Hepatocyte (in vitro differentiated cells): ENCODE measurements at places on chromosomes 1 and 21. TPM values are rescaled to one million over a fixed set of nuclear protein-coding genes. Genes with fewer than 3 reads are reported as not detected.

CNKSR1 gene
- polyA plus RNA-seq, result 31.4 and 38.6 TPM in 2 replicates

DNA sequence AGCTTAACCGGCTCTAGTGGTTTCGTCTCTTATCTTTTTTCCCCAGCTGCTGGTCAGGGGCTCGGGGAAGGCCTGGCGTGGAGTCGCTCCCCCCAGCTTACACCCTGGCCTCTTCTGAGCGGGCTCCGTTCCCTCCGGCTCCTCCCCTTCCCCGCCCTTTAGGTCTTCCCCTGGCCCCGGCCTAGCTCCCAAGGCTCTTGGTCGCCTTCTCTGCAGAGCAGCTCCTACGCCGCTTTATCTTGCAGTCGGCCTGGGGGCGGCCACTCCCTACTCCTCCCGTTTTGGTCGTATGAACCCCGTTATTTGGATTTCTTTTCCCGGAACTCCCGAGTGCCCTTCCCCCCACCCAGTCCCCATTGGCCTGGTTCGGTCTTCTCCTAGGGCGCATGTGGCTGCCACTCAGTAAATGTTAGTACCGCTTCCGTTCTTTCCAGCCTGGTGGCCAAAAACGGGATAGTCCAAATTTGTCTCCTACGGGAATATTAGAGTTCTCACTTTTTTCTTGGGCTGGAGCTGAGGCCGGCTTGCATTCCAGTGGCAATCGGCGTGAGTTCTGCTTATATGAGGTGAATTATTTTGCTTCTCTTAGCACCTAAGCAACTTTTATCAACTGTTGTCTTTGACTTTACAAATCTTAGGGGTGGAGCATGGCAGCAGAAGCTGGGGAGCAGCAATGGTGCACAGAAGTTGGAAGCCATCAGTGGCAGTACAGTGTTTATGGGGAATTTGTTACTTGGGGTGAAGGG is 467 bp downstream of the THRAP3 start:
- DNase-seq, result peak; percentile 89

- no peak for DNase-seq
These were observed 7.9 kb downstream of the USP1 start for GRCh38 chr1:62444701-62445100.

DNA sequence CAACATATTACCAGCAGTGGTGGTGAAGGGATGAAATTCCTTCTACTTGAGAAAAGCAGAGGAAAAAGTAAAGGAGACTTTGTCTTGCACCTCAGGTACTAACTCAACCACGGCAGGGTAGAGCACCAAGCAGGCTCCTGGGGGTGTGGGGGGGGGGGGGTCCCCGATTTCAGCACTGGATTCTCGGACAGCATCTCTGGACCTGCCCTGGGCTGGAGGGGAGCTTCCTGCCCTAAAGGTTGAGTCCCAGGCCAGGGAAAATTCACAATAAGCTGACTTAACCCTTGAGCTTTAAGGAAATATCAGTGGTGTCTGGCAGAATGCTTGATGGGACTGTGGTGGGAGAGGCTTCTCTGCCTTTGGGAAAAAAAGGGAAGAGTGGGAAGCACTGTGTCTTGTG is 233.2 kb upstream of the CXADR start:
- DNase-seq, result no peak

GRCh38 chr21:45836268-45836655 is 145.3 kb upstream of the COL6A1 start:
- no peak for DNase-seq

DNA sequence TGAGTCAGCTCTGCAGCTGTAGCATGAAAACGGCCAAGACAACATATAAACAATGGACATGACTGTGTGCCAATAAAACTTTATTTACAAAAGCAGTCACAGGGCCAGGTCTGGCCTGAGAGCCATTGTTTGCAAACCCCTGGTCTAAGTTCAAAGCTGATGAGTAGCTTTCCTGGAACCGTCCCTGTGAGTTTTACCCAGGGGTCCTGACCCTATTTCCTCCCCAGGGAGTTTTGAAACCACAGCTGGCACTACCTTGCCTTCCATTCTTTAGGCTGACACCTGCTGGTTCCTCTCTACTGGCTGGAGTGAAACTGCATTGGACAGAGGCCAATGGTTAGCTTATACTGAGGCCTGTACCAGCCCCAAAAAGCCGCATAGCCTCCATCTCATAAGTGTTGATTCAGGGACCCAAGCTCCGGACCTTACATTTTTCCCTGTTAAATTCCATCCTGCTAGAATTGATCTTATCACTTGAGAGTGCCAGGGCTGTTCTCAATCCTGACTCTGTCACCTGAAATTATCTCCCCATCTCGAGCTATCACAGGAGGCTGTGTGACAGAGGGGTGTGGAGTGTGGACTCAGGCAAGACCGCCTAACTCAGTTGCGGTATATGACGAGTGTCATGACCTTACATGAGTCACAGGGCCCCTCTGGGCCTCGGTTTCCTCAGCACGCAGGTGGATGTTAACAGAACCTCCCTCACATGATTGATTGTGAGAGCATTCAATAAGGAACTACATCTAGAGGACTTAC is 343.6 kb downstream of the NPHP4 start:
- no peak for DNase-seq

GRCh38 chr1:156428746-156429288 is 59.8 kb downstream of the RHBG start:
- DNase-seq, result no peak

DNA sequence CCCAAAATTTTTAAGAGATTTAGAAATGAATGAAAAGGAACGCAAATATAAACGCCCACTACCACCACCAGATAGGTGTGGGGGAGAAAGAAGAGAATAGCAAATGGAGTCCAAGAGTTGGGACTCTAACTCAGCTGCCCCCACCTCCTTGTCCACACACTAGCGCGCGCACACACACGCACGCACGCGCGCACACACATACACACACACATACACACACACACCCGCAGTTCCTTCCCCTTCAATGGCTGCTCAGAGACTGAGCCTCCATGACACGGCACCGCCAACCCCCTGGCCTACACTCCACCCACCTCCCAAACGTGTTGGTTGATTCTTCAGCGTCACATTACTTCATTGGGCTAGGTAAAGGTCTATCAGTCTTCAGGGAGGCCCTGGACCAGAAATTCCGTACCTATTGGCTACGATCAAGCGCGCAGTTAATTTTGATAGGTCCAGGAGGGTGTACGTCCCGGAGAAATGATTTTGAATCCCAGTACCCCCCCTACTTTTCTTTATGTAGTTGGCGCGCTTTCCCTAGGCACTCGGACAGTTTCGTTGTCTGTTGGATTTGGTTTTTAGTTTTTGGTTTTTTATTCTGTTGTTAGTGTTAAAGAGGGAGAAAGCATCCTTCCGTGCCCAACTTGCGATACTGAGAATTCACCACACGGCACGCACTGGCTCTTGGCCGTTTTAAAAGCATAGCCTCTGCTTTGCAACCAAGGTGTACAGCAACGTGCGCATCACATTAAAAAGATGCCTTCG is at the start of gene ANP32E:
TSS of gene ANP32E (minus strand) at position 261 of the 762 bp plus-strand sequence. CDS start 326 bp downstream, outside the sequence.
- DNase-seq, result peak; percentile 97

- no peak for DNase-seq
These were observed 154.1 kb downstream of the PHTF1 start for GRCh38 chr1:113605146-113605545.

DCDC2B gene
- polyA plus RNA-seq, result 0.17 and 0.96 TPM in 2 replicates

DNA sequence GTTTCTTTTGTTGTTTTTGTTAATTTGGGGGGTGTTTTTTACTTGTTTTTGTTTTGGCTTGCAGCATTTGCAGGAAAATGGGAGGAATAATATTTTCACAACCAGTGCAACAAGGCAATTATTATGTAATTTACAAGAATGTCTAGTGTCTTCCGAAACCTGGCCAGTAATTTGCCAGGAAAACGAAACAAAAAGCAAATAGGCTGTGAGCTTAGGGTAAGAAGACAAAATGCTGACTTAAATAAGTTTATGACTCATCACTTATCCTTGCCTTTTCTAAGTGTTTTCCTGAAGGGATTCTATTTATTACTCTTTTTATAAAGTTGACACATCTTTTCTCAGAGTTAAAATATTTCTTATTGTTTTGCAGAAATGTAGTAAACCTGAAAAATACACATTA is 49.8 kb downstream of the KCNT2 start:
- DNase-seq, result peak; percentile 18

DNA sequence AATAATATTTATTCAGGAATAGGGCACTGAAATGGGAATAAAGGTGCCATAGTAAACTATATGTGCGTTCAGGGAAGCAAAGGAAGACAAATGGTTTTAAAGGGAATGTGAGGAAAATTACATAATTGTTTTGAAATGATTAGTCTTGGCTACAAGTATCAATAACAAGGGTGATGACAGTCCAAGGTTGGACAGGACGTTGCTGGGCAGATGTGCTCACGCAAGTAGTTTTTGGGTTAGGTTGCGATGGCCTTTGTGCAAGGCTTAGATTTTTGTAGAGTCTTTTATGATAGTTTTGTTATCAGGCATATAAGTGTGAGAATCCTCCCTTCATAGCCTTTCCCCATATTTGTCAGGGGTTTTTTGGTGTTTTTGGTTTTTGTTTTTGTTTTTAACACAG is 57.0 kb downstream of the SPATA6 start:
- DNase-seq, result no peak

DNA sequence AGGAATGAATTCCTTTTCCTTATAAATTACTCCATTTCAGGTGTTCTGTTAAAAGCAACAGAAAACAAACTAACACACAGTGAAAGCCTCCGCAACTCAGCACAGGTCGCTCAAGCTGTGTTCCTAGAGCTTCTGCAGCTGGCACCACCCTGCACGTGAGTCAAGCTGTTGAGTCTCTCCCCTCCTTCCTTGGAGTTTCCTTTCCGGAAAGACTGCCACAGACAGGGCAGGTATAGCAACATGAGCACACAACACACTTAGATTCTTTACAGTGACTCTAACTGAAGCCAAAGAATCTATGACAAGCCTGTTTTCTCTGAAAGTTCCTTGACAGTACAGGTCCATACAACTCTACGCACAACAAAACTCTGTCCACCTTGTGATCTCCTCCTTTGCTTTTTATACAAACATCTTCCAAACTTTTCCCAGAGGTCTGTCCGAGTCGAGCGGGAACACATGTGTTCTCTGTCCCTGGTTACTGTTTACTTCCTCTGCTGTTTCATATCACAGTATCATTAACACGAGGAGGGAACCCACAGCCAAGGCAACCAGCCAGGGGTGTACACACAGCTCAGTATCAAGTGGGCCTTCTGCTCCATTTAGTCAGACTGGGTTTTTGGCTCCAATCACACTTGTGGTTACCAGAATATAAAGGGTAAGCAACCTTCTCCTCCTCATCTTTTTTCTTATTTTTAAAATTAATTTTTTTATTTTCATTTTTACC is 38.7 kb upstream of the DESI2 start:
- DNase-seq, result no peak

MROH9 gene
- polyA plus RNA-seq, result 0.15 and 0.22 TPM in 2 replicates

CLDN14 gene
- 0.51 and 2.2 TPM in 2 replicates for polyA plus RNA-seq

GRCh38 chr1:237961754-237962153 is 71.0 kb upstream of the ZP4 start:
- DNase-seq, result no peak

- no peak for DNase-seq
These were observed 5.9 kb downstream of the NBPF1 start for GRCh38 chr1:16607433-16607851.

GRCh38 chr1:39139723-39140360 is 64.7 kb upstream of the MACF1 start:
- DNase-seq, result no peak

GRCh38 chr1:160916666-160917065 is 31.7 kb upstream of the ITLN1 start:
- DNase-seq, result no peak

- DNase-seq, result no peak
These were observed 9.8 kb downstream of the FBLIM1 start for GRCh38 chr1:15768388-15768787.

GRCh38 chr1:53581476-53581875 is 122.3 kb downstream of the DMRTB1 start:
- no peak for DNase-seq

MMEL1 gene
- polyA plus RNA-seq, result 1.8 TPM in 1 of 2 replicates, not detected in the other

GPR52 gene
- polyA plus RNA-seq, result not detected in 2 replicates

DNA sequence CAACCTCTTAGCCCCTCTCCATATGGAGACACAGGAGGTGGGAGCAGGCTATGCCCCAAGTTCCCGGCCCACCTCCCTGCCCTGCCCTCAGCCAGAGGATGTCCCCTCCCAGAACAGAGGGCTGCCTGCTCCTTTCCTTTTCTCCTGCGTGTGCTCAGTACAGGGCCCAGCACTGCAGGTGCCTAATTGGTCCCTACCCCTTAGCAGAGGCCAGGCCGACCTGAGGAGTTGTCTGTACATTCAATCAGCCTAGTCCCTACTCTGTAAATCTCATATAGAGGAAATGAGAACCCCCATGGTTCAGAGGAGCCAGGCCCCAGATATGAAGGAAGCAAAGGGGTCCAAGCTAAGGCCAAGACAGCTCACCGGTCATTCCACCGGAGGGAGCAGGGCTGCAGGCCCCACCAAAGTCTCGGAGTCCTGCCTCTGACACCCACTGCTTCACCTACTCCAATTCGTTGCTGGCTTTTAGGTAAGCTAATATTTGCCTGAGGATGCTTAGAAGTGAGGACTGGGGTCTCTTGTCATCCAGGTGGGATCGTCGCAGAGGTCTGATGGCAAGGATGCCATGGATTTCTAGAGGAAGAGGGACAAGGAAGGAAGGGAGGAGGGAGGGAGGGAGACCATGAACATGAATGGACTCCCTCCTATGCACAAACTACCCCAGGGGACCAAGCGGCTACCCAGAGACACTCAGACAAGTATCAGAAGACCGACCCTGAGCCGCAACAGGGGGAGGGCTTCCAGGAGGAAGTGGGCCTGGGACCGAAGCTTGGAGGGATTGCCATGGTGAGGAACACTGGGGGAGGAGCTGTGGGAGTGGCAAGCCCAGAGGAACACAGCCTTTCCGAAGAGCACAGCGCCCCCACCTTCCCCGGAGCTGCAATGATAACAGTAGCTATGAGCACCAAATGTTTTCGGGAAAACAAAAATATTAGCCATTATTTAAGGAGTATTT is 30.4 kb upstream of the FOXO6 start:
- no peak for DNase-seq

DNA sequence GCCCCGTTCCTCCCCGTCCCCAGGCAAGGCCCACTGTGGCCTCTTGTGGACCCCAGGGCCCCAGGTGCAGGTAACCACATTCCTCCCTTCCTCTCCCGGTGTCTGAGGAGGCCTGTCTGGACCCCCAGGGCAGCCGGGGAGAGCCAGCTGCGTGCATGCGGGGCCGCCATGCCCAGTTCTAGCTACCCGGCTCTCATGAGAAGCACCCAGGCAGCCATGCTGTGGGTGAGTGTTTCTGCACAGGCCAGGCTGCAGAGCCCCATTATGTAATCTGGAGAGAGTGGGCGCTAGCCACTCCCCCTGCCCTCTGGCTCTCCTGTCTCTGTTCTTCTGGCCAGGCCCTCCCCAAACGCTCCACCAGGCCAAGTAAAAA is 18.4 kb upstream of the PLEKHG5 start:
- no peak for DNase-seq

OSCP1 gene
- polyA plus RNA-seq, result 5.8 and 7.6 TPM in 2 replicates
